Naive thymus-derived CD4-positive, alpha-beta T cell (primary cell): ENCODE measurements at places on chromosomes 7 and 10.
A peak's percentile ranks its signal among the peaks of the same experiment; 100 is the strongest.

GRCh38 chr7:156751319-156751718 is 110.7 kb downstream of the RNF32 start:
- DNase-seq, result no peak

- no peak for DNase-seq
Measured at GRCh38 chr7:30911561-30911969, at the start of gene AQP1. Gene AQP1 (plus strand): TSS chr7:30911853. CDS start chr7:30911910, 57 bp downstream.

DNA sequence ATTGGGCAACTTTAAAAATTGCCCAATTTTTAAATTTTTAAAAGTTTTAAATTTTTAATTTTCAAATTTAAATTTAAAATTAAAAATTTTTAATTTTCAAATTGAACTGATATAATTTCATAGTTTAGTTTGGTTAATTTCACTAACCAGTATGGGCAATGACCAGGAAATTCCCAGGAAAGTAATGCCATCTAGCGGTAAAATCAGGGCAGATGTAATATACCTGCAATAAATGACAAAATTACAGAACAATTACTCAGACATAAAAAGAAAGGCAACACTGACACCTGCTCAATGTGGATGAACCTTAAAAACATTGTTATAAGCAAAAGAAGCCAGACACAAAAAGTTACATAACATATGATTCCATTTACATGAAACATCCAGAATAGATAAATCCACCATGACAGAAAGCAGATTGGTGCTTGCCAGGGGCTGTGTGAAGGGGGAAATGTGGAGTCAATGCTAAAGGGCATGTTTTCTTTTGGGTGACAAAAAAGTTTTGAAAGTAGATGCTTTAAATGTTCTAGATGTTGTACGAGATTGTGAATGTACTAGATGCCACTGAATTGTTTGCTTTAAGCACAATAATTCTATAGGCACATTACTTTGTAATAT is 28.6 kb upstream of the SLC16A12 start:
- peak; percentile 13 for DNase-seq

- DNase-seq, result no peak
Measured at GRCh38 chr10:28047061-28047460, 48.2 kb upstream of the ODAD2 start.

DNA sequence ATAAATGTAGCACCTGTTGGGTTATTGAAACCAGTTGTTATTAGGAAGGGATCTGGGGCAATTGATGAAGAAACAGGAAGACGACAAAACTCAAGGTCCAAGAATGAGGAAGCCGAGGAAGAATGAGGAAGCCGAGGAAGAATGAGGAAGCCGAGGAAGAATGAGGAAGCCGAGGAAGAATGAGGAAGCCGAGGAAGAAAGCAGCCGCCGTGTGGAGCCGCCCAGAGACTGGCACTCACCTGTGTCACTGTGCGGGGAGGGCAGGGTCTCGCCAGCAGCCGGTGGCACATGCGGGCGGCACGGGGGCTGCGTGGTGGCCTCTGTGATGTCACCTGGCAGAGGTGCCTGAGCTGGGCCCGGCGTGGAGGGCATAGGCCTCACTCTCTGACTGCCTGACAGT is 71.1 kb upstream of the CFAP46 start:
- DNase-seq, result no peak

GRCh38 chr7:131633342-131633843 is 77.0 kb upstream of the PODXL start:
- DNase-seq, result no peak

GRCh38 chr7:2510130-2510776 is 9.3 kb upstream of the LFNG start:
- DNase-seq, result no peak

DNA sequence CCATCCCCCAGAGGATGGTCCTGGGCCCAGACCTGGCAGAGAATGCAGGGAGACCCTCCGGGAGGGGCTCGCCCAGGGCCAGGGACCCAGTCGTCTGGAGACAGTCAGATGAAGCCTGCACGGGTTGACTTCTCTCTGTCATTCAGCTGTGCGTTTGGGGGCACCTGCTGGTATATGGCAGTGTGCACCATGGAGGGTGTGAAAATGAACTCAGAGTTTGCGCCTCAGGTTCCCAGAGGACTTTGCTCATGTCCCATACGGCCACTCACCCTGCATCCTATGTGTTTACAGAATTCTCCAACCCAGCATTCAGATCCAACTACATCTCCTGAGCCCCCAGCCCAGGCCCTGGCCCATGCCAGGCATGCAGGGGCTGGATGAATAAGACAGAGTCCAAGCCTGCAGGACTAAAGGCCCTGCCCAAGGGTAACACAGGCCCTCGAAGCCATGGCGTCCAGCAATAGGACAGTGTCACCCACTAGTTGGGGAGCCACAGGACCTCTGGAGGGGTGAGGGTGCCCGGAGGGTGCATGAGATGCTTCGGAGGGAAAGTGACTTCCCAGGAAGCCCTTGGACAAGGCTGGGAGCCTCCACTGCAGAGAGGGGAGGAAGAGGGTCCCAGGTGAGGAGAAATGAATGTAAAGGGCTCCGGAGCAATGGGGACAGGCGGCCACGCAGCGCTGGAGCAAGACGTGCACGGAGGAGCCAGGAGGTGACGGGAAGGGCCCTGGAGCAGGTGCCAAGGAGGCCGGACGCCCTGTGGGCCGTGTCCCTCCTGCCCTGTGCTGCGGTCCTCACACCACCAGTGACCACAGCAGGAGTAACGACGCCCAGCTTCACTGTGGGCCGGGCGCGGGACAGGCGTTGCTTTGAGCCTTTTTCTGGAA is 36.3 kb downstream of the CALML3 start:
- DNase-seq, result no peak

DNA sequence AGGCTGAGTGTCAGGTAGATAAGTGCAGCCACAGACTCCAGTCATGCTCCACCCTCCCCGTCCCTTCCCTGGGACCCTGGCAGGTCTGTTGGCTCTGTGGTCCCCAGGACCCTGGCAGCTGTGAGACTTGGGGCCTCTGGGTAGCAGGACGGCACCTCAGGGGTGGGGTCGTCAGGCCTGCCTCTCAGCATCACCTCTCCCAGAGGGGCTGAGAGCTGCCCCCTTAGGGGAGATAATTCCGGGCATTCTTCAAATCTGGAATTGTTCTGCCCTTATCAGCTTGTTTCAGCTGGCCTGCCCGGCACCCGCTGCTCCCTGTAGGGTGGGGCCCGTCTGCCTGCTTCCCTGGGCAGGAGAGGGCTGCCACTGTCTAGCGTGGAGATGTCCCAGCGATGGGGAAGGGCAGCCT is 23.3 kb downstream of the PODXL start:
- no peak for DNase-seq

DNA sequence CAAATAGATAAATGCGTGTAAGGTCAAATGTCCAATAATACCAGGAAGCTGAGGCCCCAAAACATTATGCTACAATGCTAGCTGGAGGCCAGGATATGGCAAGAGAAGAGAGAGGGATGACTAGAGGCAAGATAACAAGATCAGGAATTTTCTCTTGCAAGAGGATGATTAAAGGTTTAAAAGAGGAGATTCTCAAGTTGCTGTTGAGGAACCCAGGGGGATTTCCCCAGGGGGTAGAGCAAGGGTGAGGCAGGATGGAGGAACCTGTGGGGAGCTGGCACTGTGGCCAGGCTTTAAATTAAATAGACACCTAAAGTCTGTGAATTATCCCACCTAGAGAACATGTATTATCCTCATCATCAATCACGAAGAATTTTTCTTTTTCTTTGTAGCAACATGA is 3.4 kb upstream of the TAS2R60 start:
- DNase-seq, result no peak

GRCh38 chr10:70459061-70459773 is 17.7 kb upstream of the NODAL start:
- DNase-seq, result no peak

DNA sequence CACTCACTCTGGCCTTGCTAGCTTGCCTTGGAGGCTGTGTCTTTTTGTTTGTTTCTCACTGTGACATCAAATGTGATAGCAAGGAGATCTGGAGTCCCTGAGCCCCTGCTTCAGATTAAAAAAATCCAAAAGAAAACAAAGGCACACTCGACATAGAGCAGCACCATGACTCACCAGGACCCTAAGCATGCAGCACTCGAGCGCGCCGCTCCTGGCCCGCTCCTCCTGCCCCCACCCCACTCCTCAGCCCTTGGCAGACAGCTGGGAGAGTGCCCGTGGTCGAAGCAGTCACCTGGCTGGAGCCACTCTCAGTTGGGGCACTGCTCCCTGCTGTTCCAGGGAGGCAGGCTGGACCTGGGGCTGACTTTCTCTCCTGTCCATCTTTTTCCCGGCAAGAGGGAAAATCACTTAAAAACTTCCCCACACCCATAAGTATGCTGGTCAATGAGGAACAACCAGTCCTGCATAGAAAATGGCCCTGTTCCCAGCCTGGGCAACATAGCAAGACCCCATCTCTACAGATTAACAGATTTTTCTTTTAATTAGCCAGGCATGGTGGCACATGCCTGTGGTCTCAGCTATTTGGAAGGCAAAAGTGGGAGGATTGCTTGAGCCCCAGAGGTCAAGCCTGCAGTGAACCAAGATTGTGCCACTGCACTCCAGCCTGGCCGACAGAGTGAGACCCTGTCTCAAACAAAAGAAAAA is 128.4 kb downstream of the PAXIP1 start:
- DNase-seq, result no peak

- no peak for DNase-seq
Measured at GRCh38 chr7:94276795-94277194, 117.9 kb upstream of the COL1A2 start.

DNA sequence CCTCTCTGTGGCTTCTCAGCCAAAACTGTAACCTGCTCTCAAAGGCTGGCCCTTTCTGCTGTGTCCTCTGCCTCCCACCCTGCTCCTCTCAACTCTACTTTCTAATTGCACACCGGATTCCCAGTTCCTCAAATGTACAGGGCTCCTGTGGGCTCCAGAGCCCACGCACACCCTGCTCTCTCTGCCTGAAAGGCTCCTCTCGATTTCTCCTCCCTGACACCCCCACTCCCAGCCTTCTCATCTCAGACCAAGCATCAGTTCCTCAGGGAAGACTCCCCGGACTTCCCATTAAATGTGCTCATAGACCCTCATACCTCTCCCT is 111.7 kb upstream of the STEAP1B start:
- DNase-seq, result no peak

DNA sequence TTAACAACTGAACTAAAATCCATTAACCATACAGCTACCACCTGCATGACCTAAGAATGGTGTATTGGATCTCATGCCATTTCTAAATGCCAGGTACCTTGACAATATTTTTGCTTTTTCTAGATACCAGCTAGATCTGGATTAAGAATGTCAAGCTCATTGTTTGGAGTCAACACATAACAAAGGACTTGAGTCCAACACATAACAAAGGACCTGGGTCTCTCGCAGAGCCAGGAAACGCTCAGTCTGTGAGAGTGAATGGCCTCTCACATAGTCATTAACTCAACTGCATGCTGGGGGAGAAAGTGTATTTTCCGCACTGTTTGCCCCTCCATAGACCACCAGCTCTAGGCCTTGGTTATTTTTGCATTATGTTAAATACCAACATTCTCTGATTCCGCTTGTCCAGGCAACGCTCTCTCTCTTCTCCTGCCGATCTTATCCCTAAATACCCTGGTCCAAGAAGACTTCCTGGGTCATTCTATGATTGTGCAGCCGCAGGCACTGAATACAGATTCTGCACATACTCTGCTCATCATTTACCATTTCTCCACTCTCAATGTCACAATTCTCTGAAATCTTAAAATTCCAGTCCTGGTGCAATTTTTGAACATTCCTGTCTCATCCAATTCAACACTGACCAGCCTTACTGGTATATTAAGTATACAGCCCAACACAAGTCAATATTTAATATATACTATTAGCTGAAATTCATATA is 31.2 kb downstream of the ITIH5 start:
- DNase-seq, result no peak

DNA sequence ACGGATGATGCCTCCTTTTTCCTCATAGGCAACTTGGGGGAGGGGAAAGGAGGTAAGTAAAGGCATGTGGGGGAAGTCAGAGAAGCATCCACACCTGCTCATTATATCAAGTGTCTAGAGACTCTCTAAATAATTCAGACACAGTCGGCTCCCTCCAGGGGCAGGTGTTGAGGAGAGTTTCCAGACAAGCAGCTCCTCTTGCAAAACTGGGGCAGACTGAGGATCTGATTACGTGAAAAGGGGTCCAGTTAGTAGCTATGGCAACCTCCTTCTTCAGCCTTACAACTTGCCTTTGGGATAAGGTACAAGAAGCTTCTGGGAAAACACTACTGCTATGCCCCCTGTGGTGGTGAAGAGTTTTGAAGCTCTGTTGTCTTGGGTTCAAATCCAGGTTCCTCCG is 39.0 kb upstream of the SORBS1 start:
- no peak for DNase-seq

DNA sequence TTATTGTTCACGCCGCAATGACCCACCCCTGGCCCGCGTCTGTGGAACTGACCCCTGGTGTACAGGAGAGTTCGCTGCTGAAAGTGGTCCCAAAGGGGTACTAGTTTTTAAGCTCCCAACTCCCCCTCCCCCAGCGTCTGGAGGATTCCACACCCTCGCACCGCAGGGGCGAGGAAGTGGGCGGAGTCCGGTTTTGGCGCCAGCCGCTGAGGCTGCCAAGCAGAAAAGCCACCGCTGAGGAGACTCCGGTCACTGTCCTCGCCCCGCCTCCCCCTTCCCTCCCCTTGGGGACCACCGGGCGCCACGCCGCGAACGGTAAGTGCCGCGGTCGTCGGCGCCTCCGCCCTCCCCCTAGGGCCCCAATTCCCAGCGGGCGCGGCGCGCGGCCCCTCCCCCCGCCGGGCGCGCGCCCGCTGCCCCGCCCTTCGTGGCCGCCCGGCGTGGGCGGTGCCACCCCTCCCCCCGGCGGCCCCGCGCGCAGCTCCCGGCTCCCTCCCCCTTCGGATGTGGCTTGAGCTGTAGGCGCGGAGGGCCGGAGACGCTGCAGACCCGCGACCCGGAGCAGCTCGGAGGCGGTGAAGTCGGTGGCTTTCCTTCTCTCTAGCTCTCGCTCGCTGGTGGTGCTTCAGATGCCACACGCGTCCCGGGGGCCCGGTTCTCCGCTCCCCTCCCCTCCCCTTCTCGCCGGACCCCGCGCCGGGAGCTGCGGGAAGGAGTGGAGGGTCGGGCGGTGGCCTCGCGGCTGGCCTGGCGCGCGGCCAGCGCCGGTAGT is at the start of gene CBX3:
CBX3 (plus strand) TSS at position 499 of the 772 bp plus-strand sequence. CDS start 1,254 bp downstream, outside the sequence.
- DNase-seq, result peak; percentile 80

- DNase-seq, result no peak
Measured at GRCh38 chr10:96488161-96488935, 25.4 kb downstream of the TLL2 start.

DNA sequence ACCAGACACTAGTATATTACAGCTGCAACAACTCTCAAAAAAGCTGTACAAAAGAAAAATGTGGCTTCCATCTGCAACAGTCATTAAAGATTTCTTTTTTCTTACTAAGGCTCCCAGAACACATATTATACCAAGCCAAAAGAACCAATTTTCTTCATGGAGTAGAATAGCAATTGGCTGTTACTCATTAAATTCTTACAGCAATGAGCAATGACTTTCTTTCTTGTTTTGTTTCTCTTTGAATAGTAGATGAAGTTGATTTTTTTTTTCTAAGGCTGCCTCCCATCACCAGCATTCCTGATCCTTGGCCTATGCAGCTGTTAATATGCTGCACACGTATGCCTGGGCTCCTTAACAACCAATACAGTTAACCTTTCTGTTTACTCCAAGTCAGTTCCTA is 36.6 kb upstream of the SPOCK2 start:
- no peak for DNase-seq

- no peak for DNase-seq
Measured at GRCh38 chr10:82888809-82889455, 1013.9 kb downstream of the NRG3 start.

- no peak for DNase-seq
Measured at GRCh38 chr7:70952311-70952710, 179.6 kb upstream of the GALNT17 start.

- no peak for DNase-seq
Measured at GRCh38 chr7:20193242-20193777, 23.9 kb downstream of the MACC1 start.
